Stimulated activated CD4-positive, alpha-beta T cell treated with anti-CD3 and anti-CD28 coated beads, TNF-alpha, amount 100 ng/mL, for 24 hours (primary cell): ENCODE measurements at places on chromosomes 16 and 17.

- peak; percentile 65 for DNase-seq
These were observed 1.1 kb downstream of the CD79B start for GRCh38 chr17:63930951-63931575.

DNA sequence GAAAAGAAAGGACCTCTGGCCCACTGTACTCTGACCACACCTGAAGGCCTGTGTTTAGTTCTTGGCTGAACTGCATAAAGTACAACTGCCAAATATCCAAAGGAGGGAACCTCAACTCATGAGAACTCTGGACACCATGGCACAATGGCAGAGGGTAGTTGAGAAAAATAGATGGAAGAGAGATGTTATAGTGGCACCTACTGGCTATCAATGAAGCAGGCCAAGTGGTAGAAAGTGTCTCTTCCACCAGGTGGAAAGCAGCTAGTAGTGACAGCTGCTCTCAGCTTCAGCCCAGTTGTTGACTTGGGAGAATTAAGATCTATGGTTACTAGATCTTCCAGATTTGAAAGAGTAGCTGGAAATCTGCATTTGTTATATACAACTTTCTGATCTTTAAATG is 3.2 kb downstream of the MED31 start:
- DNase-seq: no peak

DNA sequence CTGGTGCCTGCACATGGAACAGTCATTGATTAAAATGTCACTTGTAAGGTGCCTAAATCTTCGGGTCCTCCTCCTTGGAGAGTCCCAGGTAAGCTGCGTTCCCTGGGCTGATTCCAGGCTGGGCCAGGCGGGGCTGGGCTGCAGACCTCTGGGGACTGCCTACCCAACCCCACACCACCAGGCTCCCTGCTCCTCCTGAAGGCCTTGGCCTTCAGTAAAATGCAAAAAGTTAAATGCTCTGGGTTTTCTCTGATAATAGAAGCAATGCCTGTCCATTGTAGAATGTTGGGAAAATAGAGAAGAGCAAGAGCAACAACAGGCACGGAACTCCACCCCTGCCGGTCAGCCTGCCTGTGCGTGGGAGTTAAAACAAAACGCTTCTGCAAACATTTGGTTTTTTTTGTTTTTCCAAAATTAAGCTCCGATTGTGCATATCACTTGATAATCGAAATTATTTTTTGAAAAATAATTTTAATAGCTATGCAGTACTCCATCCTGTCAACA is 363.9 kb downstream of the SEC14L1 start:
- DNase-seq: no peak

DNA sequence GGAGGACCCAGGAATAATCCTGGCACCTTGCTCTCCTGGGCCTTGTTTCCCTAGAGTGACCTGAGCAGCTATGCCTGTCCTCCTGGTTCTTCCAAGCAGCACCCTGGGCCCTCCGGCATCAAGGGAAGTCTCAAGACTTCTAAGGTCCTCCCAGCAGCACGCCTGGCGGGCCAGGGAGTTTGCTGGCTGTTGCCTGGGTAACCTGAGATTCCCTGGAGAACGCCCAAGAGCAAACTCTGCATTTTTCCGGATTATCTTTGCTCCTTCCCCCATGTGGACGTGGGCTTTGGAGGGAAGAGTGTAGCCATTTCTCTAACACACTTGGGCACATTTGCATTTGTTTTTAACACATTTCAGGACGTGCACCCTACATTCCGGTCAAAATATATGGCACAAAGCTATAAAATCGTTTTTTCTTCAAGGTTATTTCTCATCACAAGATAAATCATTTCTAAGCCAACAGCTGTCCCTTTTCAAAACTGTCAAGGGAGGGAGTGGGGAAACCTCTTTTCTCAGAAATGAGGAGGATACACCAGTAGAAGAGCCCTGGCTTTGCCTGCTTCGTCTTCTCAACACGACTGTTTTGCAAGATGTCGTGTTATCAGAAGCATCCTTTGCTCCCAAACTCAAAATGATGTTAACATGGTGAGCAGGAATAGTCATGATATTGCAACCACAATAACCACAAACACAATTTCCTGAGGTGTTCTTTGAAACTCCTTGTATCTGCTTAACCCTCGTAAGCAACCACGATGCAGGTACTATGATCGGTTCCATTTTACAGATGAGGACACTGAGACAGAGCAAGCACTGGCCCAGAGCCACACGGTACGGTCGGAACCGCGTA is 116.5 kb downstream of the ADCY9 start:
- no peak for DNase-seq

DNA sequence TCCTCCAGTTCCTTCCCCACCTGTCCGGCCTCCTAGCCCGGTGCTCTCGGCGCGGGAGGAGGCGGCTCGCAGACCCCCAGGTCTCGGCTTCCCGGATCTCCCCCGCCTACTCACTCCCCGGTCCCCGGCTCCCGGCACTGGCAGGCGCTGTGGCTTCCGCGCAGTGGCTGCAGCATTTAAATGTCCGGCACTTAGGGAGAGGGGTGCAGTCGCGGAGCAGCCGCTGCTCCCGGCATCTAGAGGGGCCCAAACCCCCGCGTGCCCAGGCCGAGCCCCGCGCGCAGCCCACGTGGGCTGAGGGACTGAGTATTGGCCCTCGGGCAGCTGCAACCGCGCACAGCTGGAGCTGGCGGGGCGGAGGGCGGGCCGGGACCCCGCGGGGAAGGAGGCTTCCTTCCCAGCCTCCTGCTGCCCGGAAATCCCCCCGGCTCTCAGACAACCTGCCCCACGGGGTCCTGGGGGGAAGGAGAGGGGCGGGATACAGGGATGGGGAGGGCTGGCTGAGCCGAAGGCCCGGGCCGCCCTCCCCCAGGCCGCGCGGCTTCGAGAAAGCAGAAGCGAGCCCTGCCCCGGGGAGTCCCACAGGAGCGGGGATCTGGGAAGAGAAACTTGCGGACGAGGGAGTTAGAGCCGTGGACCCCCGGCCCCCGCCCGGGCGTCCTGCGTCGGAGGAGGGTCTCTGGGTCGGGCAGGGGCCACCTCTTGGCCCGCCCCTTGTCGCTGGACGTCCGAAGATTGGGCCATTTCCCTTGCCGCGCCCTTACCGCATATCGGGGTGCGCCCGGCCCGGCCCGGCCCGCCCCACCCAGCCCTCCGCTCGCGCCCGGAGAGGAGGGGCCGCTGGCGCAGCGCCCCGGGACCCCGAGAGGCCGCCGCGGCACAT is at the start of gene MMP25:
MMP25 (plus strand) TSS at position 804 of the 883 bp plus-strand sequence. CDS start 357 bp downstream, outside the sequence.
- no peak for DNase-seq

DNA sequence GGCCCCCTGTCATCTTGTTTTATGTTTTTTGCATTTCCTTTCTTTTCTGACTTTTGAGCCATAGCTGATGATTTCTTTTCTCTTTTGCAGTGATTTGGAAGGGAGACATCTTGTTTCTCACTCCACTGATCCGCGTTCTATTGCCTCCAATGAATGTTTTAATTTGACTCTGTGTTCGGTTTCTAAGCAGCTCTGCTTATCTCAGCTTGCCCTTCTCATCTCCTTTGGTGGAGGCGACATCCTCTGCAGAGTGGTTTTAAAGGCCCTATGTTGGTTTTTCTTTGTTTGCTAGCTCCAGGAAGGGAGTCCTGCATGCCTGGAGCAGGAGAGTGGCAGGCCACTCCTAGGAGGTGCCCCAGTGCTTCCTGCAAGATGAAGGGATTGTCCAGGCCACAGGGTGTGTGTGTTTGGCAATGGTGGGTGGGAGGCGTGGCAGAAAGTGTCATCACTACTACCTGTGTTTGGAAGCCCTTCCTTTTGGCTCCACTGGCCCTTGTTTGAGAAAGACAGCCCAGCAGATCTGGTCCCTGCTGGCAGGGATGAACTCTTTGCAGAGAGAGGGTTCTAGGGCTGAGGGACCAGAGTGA is 13.6 kb downstream of the SMPD3 start:
- DNase-seq: no peak

DNA sequence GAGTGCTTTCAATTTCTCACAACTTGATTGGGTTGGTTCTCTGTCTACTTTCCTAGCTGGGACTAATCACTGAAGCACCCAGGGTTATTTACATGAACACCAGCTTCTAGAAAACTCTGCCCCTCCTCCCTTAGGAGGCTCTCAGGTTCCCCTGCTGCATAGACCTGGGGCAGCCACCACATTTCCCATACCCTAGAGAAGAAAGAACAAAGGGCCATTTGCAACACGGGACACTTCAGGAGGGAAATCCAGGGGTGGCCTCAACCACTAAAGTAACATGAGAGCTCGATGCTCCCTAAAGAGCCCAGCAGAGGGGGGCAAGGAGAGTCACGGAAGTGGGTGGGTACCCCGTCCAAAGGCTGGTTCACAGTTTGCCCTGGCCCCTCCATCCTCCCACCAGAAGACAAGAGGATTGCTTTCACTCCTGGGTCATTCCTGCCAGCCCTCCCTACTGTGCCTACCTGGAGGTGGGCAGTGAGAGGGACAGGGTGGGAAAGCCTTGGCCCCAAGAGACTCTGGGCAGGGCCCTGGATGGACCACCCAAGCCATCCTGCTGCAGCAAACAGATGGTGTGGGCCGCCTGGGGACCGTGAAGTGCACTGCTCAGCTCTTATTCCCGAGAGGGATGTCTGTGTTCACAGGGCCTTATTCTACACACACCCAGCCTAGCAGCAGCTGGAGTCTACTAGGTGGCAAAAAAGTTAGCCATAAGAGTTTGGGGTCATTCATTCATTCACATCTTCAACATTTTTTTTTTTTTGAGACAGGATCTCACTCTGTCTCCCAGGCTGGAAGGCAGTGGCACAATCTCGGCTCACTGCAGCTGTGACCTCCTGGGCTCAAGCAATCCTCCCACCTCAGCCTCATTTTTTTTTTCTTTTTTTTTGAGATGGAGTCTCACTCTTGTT is 392.1 kb downstream of the SOX9 start:
- no peak for DNase-seq

DNA sequence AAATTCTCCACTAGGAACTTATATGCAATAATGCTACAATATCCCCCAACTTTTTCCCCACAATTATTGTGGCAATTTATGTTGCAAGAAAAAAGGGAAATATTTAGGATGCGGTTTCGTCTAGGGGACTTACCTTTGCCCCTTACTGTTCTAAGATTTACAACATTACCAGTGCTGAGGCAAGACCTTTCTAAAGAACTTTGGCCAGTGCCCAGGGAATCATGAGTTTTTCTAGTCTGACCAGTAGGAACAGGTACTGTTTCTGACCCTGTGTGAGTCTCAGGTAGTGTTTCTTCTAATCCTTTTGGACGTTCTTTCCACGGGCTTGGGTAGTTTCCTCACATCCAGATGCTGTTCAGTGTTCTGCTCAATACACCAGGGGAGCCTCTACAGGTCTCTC is 373.7 kb downstream of the HAPSTR1 start:
- DNase-seq: no peak

- no peak for DNase-seq
These were observed 9.4 kb downstream of the CRYBA1 start for GRCh38 chr17:29255926-29256522.

DNA sequence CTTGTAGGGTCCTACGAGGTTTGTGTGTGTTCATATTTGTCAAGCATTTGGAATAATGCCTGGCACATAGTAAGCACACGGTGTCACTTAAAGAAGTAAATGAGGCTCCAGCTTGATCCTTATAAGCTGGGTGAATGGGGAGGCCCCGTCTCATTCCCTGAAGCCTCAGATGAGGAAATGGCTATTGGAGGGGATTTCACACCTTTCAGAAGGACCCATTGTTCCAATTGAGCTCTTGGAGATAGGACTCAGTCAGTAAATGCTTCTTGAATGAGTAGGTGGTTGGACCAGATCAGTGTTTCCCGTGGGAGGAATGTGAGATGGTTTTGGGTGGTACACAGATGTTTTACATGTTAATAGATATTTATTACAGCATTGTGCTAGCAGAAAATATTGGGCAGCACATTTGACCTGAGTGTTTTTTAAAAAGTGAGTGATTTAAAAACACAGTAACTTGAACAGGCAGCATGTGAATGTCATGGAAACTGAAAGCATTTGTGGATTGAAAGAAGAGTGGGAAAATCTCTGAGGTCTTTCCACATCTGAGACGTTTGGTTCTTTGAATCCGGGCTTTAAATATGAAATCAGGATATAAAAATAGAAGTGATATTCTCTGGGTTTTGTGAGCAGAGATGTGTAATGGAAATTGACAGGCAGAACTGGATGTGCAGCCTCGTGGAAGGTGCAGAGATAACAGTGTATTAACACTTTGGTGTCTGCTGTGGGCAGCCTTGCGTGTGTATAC is 36.4 kb upstream of the ARHGAP17 start:
- no peak for DNase-seq

GRCh38 chr17:65742403-65743307 is 181.2 kb upstream of the AXIN2 start:
- DNase-seq: no peak

DNA sequence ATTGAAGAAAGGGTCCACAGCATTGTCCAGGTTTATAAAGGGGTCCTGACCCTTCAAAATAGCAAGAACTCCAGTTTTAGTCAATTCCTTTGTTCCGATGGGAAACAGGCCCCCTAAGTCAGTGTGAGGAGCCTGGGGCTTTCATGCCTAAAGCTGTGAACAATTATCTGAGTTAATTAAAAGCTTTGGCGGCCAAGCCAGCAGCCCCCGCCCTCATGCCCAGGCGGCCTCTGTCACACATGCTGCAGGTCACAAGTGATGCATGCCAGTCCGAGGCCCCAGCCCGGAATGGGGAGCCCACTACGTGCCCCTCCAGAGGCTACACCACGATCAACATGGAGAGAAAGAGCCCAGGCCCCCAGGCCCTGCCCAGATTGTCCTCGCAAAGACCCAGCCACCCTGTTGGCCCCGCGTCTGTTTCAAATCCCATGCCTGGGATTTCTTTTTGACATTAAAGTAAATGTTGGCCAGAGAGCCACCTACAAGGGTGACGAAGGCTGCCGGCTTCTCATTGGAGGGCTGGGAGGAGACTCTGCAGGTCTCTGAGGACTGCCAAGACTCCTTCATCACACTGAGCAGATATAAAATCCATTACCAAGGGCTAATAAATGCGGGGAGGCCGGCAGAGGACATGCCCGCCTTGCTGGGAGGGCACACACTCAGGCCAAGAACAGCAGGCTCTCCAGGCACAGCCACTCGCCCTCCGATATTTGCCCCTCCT is 14.5 kb upstream of the PITPNM3 start:
- no peak for DNase-seq

DNA sequence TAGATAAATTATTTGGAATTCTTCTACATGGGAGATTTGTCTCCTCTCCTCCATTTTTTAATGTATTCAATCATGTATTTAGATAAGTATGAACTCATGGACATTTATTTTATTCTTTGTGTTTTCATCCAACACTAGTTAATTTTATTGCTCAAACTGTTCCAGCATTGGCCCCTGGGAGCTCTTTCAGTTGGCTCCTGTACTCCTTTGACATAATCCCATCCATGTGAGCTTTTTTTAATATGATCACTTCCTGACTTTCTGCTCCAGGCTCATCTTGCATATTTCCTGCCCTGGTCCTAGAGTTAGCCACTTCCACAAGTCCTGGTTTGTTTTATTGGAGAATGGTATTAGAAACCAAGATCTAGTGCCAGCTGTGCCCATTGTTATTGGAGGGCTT is 419.0 kb upstream of the CDH11 start:
- no peak for DNase-seq

GRCh38 chr16:5059386-5060072 is 6.2 kb downstream of the C16orf89 start:
- DNase-seq: no peak

- DNase-seq: no peak
These were observed 62.6 kb upstream of the ERN1 start for GRCh38 chr17:64192589-64192988.

GRCh38 chr17:7313890-7314718 is 1.1 kb downstream of the GPS2 start:
- DNase-seq: no peak

GRCh38 chr16:69438465-69438864 is 14.0 kb downstream of the CYB5B start:
- no peak for DNase-seq

- no peak for DNase-seq
These were observed 60.7 kb upstream of the METRNL start for GRCh38 chr17:83018658-83019193.

- DNase-seq: no peak
These were observed 49.4 kb upstream of the MSI2 start for GRCh38 chr17:57206928-57207327.
